Upper lobe of left lung (tissue), 6 donors: ENCODE measurements at places on chromosomes 1 and 21. TPM values are rescaled to one million over a fixed set of nuclear protein-coding genes. Genes with fewer than 3 reads are reported as not detected.

DNA sequence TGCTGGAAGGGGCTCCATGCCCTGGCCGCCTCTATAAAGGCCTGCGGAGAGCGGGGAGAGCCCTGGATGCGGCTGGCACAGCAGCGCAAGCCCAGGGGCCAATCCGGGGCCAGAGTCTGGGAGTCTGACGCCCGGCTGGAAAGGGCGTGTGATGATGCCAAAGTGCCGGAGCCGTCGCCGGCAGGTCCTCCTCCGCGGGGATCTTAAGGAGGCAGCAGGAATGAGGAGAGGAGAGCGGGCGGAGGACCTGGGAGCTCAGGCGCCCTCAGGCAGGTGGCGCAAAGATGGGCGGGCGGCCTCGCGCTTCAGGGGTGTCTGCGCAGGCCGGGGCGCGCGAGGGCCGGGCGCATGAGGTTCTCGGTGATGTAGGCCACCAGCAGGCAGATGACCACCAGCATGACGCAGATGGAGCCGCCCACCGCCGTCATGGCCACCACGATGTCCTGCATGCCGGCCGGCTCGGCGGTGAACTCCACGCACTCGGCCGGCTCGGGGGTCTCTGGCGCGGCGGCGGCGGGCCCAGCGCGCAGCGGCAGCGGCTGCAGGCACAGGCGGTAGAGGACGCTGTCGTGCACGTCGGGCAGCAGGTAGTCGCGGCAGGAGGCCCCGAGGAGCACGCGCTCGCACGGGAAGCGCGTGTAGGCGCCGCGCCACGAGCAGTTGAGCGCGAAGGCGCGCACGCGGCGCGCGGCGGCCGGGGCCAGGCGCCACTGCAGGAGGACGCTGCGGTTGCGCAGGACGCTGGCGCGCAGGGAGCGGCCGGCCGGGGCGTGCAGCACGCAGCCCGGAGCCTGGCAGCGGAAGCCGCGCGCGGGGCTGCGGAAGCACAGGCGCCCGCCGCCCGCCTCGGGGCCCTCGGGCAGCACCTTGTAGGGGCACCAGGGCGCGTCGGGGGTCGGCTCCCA lies 653 bp downstream of the FNDC10 start:
- peak; percentile 91 for DNase-seq

DNA sequence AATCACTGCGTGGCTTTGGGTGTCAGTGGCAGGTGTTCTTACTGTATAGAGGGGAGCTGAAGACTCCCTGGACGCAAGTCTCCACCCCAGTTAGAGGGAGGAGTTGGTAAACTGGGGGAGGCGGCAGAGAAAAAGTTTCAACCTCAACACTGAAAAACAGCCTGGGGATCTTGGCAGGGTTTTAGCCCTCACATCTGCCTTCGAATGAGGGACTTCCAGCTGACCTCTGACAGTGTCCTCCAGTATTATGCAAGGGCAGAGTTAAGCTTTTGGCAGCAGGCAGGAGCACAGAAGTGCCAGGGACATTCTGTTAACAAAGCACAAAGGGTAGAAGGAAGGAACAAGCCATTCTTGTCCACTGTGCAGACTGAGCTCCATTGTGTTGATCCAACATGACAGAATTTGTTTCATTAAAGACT lies 41.2 kb upstream of the RAB4A start:
- peak; percentile 57 for DNase-seq

DNA sequence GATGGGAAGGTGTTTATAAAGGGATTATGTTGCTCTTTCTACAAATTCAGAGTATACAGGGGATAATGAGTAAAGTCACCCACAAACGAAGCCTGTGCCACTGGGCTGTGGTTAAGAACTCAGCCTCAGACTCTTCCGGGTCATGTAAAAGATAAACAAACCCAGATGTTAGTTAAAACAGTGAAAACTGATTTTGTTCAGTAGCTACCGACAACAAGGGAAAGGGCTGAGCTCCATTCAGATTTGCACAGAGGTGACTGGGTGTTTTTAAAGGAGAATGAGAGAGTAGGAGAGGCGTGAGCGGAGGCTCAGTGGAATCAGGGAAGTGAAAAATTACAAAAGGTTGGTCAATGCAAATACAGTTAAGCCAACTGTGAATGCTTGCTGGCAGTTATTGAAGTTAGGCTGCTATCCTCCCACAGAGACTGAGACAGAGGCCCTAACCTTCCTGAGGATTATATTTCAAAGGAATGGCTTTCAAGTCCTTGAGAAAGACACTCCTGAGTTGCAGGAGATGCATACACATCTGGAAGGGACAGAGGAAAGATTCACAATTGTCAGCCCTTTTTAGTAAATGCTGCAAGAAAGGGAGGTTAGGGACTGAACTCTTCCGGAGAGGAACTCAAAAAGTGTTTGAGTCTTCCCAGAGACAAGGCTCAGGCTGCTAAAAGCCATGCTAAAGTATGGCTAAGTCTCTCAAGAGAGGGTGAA lies 29.9 kb upstream of the SAMD13 start:
- no peak for DNase-seq

The FASLG gene
- total RNA-seq, result not detected

The LRRC53 gene
- total RNA-seq, result not detected
